Epithelial cell of alveolus of lung (primary cell): ENCODE measurements at places on chromosomes 5 and 9. TPM values are rescaled to one million over a fixed set of nuclear protein-coding genes. Genes with fewer than 3 reads are reported as not detected.

The INSL4 gene
- total RNA-seq = not detected in 2 replicates

The UNC13B gene
- total RNA-seq = 8.0 and 10.7 TPM in 2 replicates

The SLC6A18 gene
- not detected in 2 replicates for total RNA-seq

The SPAG8 gene
- total RNA-seq = 0.26 and 0.48 TPM in 2 replicates

The FRMPD1 gene
- not detected in 2 replicates for total RNA-seq

The NAIP gene
- total RNA-seq = 0.78 and 4.2 TPM in 2 replicates

The TMEM252 gene
- not detected in 2 replicates for total RNA-seq

The LECT2 gene
- total RNA-seq = not detected in 2 replicates

The RANBP3L gene
- 0.13 TPM in 1 of 2 replicates, not detected in the other for total RNA-seq

The PCDHGA8 gene
- total RNA-seq = 0.65 and 1.2 TPM in 2 replicates

The POU4F3 gene
- not detected in 2 replicates for total RNA-seq

The ARL14EPL gene
- total RNA-seq = 0.24 TPM in 1 of 2 replicates, not detected in the other

The PCDHA4 gene
- 0.48 TPM in 1 of 2 replicates, not detected in the other for total RNA-seq

The CCDC192 gene
- not detected in 2 replicates for total RNA-seq

The CDKN2B gene
- 1.2 and 42.5 TPM in 2 replicates for total RNA-seq

The CNTFR gene
- 1.1 TPM in 1 of 2 replicates, not detected in the other for total RNA-seq

The IFNA2 gene
- not detected in 2 replicates for total RNA-seq

The RGS7BP gene
- under 0.01 TPM in 1 of 2 replicates, not detected in the other for total RNA-seq

The SLC6A7 gene
- total RNA-seq = under 0.01 TPM in 1 of 2 replicates, not detected in the other

The SLCO6A1 gene
- not detected in 2 replicates for total RNA-seq

The PRKACG gene
- not detected in 2 replicates for total RNA-seq

The ANKRD18B gene
- total RNA-seq = under 0.01 and 0.13 TPM in 2 replicates

The TAS2R1 gene
- not detected in 2 replicates for total RNA-seq

The SPATA31A3 gene
- total RNA-seq = not detected in 2 replicates

The PRELID2 gene
- 1.2 and 8.3 TPM in 2 replicates for total RNA-seq

The CCDC127 gene
- total RNA-seq = 3.6 and 3.8 TPM in 2 replicates

The ENTPD8 gene
- not detected in 2 replicates for total RNA-seq

The CTXN3 gene
- total RNA-seq = not detected in 2 replicates

The DMRT2 gene
- total RNA-seq = not detected in 2 replicates

The SEMA4D gene
- 0.91 and 5.4 TPM in 2 replicates for total RNA-seq

The SPATA31D4 gene
- not detected in 2 replicates for total RNA-seq

The CRB2 gene
- total RNA-seq = not detected in 2 replicates

The CRHBP gene
- not detected in 2 replicates for total RNA-seq

The ACSL6 gene
- not detected in 2 replicates for total RNA-seq

The WDR38 gene
- not detected in 2 replicates for total RNA-seq

The TRIM36 gene
- 0.24 and 1.4 TPM in 2 replicates for total RNA-seq

The LOX gene
- 123 and 125 TPM in 2 replicates for total RNA-seq

The SCGB3A2 gene
- not detected in 2 replicates for total RNA-seq

The CDH9 gene
- 0.13 TPM in 1 of 2 replicates, not detected in the other for total RNA-seq

The HSD17B4 gene
- 121 and 146 TPM in 2 replicates for total RNA-seq

The RIMOC1 gene
- total RNA-seq = 15.5 and 20.8 TPM in 2 replicates

The SNX18 gene
- 42.9 and 73.5 TPM in 2 replicates for total RNA-seq

The FOXI1 gene
- total RNA-seq = not detected in 2 replicates

The ANGPTL2 gene
- 10.1 and 50.2 TPM in 2 replicates for total RNA-seq

The DOCK8 gene
- total RNA-seq = 0.24 and 0.52 TPM in 2 replicates

The PDE6A gene
- under 0.01 and 0.13 TPM in 2 replicates for total RNA-seq

The PDGFRB gene
- total RNA-seq = 102 and 136 TPM in 2 replicates

The PRSS3 gene
- 4.2 and 18.9 TPM in 2 replicates for total RNA-seq

The CFAP90 gene
- total RNA-seq = 0.13 TPM in 1 of 2 replicates, not detected in the other

The STPG3 gene
- total RNA-seq = not detected in 2 replicates

The PTGES gene
- total RNA-seq = 47.7 and 56.1 TPM in 2 replicates

The LCP2 gene
- under 0.01 TPM in 1 of 2 replicates, not detected in the other for total RNA-seq

The CDC25C gene
- 8.5 and 11.1 TPM in 2 replicates for total RNA-seq

The ENG gene
- 52.9 and 72.1 TPM in 2 replicates for total RNA-seq

The NMUR2 gene
- total RNA-seq = 0.24 TPM in 1 of 2 replicates, not detected in the other

The IRX2 gene
- total RNA-seq = 0.64 and 1.9 TPM in 2 replicates

The SH3TC2 gene
- 0.48 and 0.52 TPM in 2 replicates for total RNA-seq

The PCDHB2 gene
- total RNA-seq = under 0.01 and 1.2 TPM in 2 replicates
